ENCODE measurements at places on chromosomes 2 and 18.

DNA sequence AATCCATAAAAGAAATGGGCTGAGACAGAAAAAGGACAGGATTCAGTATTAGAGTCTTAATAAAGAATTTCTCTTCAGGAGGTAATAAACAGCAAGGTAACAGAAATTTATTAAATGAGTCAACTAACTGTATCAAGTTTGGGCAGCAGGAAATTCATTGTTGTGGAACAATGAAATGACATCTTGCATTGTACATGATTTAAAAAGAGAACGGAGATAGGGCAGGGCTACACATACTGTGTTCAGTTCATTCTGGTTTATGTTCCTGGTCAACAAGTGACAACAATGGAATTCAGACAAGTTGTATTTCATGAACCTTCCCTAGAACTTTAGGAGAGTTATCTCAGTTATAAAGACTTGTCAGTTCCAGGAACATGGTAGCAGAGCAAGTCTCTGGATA is 961.3 kb downstream of the SOCS6 start:
- DNase-seq: no peak

- no peak for DNase-seq
Observed at GRCh38 chr2:10223471-10223870, 79.2 kb upstream of the HPCAL1 start.

- DNase-seq: no peak
Observed at GRCh38 chr18:77765468-77765867, 515.8 kb downstream of the GALR1 start.

GRCh38 chr2:98915751-98916358 is 20.2 kb downstream of the CRACDL start:
- DNase-seq: no peak

DNA sequence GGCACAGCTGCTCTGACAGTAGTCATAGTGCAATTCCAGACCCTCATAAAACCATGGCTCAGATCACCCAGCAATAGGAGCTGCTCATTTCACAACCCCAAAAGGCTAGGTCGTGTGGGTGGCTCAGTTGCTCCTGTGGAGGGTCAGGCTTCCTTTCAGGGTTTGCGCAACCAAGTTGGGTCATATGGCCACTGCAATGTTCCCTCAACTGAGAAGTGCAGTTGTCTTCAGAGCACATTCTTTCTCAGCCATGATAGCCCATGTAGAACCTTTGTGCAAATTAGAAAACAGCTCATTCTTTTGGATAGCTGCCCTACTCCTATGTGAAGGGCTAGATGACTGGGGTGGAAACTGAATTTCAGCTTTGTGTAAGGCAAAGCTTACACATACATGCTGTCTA is 3.2 kb downstream of the SERPINB13 start:
- DNase-seq: no peak

GRCh38 chr2:105865222-105865913 is 120.7 kb downstream of the NCK2 start:
- peak; percentile 20 for DNase-seq

- no peak for DNase-seq
Observed at GRCh38 chr2:239226677-239227581, 173.9 kb downstream of the HDAC4 start.

GRCh38 chr2:239629926-239630617 is 229.3 kb upstream of the HDAC4 start:
- peak; percentile 17 for DNase-seq

- no peak for DNase-seq
Observed at GRCh38 chr2:46351750-46352138, 54.5 kb downstream of the EPAS1 start.

- no peak for DNase-seq
Observed at GRCh38 chr2:207352978-207353671, 176.6 kb upstream of the CREB1 start.

DNA sequence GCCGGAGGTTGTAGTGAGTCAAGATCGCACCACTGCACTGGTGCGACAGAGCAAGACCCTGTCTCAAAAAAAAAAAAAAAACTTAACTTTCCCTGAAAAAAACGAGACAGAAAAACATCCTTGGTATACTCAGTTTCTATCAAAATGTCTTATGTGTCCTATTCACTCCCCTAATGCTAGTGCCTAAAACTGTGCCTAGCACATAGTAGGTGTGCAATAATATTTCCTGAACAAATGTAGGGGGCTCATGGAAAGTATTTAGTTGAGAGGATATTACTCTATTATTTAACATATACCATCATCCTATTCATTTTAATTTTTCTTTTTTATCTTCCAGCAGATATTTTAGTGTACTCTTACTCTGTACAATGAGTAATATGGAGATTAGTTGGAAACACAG is 103.7 kb upstream of the CYP20A1 start:
- DNase-seq: no peak

DNA sequence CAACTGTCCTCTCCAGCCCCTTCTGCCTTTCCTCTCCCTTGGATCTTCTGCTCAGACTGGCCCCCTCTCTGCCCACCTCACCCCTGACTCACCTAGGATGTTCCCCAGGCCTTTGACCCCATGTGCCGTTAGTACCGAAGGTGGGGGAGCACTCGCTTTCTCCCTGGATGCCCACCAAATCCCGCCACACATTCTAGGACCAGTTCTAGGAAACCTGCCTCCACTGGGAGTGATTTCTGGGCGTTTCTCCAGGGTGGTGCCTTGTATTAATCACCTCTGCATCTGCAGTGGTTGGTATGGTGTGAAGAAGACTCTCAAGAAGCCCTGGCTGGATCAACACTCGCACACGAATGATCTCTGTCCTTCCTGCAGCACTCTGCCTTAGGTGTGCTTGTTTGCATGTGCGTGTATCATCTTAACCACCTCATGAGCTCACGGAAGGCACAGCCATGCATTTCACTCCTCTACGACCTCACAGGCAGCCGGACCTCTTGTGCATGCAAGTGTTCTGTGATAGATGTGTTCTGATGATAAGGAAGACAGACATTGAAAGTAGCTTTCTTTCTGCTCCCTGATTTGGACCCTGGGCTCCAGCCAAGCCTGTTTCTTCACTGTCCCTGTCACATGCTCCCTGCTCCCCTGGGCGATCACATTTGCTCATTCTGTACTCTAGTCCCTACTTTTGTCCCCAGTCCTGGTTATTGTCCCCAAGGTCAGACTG is 69.4 kb downstream of the LIPG start:
- DNase-seq: no peak

GRCh38 chr2:45577441-45577840 is 33.6 kb downstream of the SRBD1 start:
- DNase-seq: no peak

GRCh38 chr2:8566155-8566670 is 115.6 kb upstream of the ID2 start:
- DNase-seq: no peak

DNA sequence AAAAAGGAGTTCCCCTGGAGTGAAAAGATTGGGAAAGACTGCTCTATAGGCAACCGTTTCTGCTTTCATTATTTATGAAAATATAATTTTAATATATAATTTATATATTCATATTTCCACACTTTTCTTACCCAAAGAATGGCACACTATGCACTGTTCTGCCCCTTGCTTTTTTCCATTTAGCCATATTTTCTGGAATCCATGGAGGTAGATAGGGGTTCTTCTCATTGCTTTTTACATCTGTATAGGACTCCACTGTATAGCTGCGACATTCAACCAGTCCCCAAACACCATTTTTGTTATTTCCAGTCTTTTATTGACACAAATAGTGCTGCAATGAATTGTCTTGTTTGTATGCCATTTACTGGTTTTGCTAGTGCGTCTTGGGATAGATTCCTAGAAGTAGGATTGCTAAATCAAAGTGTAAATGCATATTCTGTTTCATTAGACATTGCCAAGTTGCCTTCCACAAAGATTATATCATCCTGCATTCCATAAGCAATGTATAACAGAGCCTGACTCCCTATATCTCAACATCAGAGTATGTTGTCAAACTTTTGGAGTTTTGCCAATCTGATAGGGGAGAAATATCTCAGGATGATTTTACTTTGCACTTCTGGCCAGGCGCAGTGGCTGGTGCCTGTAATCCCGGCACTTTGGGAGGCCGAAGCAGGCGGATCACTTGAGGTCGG is 26.6 kb upstream of the TCF7L1 start:
- DNase-seq: no peak

- DNase-seq: no peak
Observed at GRCh38 chr2:150030436-150031190, 443.0 kb upstream of the MMADHC start.

DNA sequence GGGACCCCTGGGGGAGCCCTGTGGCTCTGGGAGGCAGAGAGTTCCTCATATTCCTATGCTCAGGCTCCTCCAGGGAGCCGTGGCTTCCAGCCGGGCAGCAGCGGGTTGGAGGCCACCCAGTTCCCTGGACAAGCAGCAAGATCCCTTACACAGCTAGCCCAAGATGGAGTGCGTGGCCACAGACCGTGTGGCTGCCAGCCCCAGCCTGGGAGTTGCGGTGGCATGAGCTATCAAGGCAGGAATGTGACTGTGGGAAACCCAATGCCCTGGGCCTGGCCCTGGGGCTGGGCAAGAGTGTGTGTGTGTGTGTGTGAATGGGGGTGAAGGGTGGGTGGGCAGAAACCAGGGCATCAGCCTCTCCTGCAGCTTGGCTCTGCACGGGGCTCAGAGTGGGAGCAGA is 130.5 kb downstream of the DYSF start:
- DNase-seq: no peak

- no peak for DNase-seq
Observed at GRCh38 chr2:191818725-191819350, 28.1 kb downstream of the CAVIN2 start.

DNA sequence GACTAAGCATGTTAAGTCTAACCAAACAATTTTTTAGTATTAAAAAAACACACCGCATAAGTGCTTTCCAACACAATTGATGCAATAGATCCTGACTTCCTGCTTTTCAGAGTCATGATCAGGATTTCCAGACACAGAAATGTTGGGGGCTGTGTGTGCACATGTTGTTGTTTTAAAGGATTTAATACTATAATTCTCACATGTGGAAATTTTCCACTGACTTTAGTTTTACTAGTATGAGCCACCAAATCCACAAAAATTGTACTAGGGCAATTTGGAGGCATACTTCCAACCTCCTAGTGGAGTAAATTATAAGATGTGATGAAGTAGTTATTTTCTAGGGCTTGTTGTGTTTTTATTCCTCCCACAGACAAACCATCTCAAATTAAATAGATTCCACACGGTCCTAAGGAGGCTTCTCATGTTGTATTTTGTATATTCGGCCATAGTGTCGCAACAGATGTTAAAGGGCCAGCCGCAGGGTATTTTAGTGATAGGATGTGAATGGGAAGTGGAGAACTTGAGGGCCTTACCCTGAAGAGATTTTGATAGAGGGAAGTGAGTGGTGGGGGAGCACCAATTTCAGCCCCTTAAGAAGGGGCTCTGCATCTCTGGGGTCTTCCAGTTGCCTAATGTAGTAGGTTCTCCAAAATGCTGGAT is 108.9 kb upstream of the KLF7 start:
- DNase-seq: no peak

DNA sequence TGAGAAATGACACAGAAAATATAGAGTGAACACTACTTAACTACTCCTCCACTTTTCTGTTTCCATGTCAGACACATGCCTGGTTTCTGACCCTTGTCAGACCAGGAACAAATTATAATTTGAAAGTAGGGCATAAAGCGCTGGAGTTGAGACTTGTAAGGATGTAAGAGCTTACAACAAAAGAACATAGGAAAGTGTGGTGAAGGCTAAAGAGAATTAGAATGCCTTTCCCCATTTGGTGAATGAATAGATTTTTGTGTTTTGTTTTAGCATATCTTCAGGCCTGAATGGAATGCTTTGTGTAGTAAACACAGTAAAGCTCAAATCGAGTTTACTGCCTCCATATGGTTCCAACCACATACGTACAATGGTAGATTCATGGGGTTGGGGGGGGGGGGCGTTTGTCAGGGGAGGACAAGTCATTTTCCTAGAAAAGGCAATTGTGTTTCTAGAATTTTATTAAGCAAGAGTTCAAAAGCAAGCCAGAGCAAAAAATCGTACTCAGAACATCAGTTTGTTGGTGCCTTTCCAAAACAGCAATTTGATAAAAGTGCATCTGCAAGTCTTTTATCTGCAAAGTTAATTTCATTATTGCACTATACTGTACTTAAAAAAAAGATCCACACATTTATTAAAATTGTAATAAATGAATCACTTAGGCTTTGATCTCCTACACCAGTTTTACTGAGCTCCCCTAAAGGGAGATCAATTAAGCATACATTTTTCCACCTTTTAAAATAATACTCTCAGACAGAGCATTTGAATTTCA is 30.9 kb downstream of the NRXN1 start:
- DNase-seq: no peak

DNA sequence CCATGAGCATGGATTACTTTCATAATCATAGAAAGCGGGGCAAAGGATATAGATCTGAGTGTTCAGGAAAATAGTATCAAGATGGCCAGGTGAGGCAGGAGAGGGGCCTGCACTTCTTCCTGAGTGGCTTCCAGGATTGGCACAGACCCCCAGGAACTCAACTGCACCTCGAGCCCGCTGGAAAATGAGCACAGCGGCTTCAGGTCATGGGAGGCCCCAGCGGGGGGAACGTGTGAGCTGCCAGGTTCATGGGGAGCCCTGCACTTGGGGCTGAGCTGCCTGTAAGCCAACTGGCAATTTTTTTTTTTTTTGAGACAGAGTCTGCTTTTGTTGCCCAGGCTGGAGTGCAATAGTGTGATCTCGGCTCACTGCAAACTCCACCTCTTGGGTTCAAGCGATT is 81.5 kb upstream of the ODC1 start:
- no peak for DNase-seq

Measured in GM04504 (cell line).